ENCODE measurements at places on chromosomes 1 and 21.

DNA sequence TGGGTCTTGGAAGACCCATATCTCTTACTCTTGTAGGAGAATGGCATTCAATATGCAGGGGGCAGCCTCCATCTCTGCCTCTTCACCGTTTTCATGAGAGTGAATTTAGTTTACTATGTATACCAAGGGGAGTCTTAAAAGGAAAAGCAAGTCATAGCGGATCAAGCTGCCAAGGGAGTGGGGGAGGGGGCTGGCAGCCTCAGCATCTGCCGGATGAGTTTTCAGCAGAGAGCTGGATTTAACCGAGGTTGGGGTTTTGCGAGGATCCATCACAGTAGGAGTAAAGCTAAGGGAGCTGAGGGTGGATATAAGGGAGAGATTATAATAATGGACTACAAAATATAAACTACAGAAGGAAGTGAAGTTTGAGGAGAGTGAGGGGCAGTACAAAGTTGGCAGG is 9.9 kb downstream of the CD160 start:
- DNase-seq = no peak

- peak; percentile 78 for DNase-seq
Measured at GRCh38 chr1:201309416-201309815, 26.1 kb downstream of the PKP1 start.

- peak; percentile 78 for DNase-seq
Measured at GRCh38 chr1:180530501-180530900, 28.1 kb upstream of the ACBD6 start.

DNA sequence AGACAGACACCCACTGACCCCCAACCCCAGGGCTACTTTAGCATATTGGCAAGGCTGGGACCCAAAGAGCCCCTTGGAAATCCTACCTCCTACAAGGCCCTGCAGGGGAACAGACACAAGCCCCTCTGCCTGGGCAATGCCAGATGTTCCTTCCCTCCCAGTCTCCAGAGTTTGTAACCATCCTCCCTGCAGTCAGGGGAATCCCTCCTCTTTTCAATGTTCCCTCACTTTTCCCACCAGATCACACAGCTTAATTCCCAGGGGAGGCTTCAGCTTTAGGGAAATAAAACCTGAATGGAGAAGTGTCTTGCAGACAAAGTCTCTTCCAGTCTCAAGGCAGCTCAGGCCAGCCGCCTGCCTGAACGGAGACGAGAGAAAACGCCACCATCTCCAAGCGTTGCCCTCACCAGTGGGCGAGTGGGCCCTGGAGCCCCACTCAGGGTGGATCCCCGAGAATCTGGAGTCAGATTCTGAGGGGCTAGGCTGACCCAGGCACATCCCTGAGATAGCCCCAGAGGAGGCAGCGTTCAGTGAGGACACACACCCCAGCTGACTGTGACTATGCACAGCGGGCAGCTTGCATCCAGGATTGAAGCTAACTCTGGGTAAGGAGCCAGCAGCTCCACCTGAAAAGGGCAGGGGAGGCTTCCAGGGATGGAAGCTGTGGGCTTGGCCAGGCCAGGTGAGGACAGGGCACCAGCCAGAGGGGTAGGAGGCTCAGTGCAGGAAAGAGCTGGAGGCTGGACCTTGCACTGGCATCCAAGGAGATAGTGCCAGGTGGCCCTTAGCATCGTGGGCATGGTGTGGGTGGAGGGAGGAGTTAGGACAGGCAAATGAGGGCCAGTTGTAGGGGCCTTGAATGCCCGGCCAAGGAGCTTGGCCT is 44.0 kb upstream of the ZC3H12A start:
- no peak for DNase-seq

DNA sequence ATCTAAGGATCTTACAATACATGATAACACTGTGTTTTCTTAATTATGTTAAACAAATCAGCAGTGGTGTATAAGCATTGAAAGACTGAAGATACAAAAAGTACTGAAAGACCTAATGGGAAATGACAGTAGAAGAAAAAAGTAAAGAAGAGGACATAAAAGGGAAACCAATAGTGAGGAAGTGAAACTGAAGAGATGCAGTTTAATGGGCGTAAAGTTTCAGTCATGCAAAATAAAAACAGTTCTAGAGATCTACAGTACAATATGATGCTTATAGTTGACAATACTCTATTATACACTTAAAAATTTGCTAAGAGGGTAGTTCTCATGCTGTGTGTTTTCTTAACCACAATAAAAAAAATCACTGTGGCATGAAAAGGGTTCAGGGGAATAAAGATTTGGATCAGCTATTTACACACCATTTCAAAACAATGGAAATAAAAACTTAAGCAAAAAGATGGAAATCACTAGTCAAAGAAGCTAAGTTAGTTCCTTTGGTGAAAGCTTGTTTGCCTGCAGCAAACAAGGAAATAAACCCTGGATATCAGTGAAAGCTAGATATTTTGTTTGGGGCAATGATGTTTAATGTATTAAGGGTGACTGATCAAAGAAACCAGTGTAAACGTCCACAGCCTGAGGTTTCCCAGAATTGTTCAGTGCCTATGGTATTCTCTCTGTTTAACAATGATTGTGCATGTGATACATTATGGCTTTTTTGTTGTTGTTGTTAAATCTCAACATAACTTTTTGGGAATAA is 1160.8 kb upstream of the ADGRL2 start:
- DNase-seq = no peak

GRCh38 chr1:106880226-106880625 is 176.2 kb upstream of the PRMT6 start:
- no peak for DNase-seq

DNA sequence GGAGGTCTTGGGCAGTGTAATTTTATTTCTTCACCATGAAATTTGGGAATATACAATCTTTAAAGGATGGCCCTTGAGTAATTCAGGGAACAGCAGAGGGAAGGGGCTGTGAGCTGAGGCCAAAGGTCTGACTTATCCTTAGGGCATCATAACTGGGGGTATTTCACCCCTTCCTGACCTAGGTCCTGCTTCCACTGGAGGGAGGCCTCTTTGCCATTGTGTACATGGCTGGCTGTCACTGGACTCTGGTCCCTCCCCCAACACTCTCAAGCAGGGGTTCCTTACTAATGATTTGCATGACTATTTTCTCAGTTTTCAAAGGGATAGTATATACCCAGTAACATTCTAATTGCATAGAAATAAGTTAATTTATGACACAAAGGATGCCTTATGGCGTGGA is 7.2 kb upstream of the PSRC1 start:
- no peak for DNase-seq

GRCh38 chr1:5836776-5837440 is 155.3 kb downstream of the NPHP4 start:
- DNase-seq = no peak

DNA sequence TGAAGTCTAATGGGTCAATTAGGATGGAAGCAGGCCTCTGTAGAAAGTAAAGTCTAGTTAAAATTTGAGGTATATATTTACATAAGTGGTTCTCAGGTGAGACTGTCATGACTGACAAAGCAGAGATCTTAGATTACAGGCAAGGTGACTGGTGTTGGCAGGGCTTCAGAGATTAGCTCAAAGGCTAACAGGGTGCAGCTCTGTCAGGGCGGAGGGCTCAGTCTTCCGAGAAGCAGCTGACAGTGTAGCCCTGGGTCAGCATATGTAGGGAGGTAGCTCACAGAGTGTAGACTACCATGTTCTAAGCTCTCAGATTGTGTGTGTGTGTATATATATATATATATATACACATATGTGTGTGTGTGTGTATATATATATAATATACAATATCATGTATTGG is 54.7 kb downstream of the RBM11 start:
- DNase-seq = no peak

GRCh38 chr1:186302381-186302920 is 72.6 kb downstream of the TPR start:
- peak; percentile 32 for DNase-seq

- no peak for DNase-seq
Measured at GRCh38 chr1:19925342-19926070, 2.1 kb upstream of the PLA2G2E start.

GRCh38 chr21:42073145-42074099 is 2.3 kb downstream of the UMODL1 start:
- DNase-seq = no peak

DNA sequence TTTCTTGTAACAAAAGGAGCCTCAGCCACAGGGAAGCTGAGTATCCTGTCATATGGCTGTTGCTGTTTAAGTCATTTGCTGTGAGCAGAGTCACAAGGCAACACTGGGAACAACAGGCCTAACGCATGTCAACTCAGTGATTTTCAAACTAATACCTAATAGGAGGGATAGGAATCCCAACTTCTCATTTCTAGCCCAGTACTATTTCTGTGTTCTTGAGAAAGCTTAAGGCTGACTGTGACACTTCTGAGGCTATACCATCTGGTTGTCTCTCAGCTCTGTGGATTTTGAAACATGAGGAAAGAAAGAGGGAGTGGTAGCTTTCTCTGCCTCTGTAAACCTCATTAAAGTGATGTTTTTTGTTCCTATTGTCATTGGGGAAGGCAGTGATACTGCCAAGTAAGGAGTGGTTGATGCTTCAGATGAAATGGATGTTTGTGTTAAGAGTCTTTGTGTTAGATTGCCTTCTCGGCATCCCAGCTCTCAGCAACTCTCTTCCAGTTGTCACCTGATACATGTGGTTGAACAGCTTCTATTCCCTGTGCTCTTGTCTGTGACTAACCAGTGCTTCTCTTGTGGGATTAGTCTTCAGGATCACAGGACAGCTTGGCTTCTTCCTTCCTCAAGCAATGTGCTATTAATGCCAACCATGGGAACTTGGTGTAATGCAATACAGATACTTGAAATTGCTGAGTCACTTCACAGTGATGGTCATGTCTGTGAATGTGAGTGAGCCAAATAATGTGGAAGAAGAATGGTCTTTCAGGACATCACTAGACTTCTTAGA is 166.8 kb upstream of the IVNS1ABP start:
- DNase-seq = peak; percentile 98

- DNase-seq = peak; percentile 92
Measured at GRCh38 chr1:202615501-202616354, 94.5 kb downstream of the SYT2 start.

GRCh38 chr1:109482791-109483671 is 674 bp upstream of the ATXN7L2 start:
- no peak for DNase-seq

DNA sequence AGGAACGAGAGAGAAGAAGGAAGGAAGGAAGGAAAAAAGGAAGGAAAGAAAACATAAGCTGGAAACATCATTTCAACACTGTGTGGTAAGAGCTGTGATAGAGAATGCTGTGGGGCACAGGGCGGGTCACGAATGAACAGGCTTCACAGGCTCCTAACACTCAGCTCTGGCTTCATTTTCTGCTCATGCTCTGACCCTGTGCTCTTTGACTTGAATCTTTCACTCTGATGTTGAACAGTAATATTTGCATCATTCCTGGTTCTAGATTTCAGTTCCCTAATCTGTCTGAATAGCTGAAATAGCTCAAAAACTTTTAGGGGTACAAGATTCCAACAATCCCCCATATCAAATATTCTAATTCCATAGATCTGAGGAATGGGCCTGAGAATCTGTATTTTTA is 207.3 kb downstream of the LHX8 start:
- DNase-seq = no peak

GRCh38 chr1:40625076-40625475 is 40.4 kb downstream of the RIMS3 start:
- peak; percentile 32 for DNase-seq

DNA sequence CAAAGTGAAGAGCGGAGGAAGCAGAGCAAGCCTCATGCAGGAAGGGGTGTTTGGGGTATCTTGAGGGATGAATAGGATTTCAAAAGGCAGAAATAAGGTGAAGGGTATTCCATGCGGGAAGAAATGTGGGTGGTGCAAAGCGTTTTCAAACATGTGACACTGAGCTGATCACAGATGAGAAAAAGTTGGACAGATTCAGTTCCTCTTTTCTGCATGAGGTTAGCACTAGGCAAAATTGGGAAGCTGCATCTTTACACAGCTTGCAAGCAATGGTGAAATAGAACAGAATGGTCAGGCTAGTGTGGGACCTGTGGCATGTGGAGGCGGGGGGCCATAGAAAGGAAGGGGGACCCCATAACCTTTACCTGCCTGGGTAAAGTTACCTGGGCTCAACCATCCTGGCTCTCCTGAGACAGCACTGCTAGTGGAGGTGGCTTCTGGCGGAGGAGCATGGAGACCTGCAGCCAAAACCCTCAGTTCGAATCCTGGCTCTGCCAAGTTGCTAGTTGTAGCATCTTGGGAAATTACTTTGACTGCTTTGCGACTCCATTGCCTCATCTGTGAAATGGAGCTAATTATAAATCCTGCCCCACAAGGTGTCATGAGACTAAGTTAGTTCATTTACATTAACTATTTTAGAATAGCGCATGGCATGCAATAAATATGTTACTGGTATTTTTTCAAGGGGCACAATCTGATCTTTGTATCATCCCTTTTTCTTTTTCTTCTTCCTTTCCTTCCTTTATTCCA is 16.4 kb downstream of the KCNA10 start:
- DNase-seq = no peak

DNA sequence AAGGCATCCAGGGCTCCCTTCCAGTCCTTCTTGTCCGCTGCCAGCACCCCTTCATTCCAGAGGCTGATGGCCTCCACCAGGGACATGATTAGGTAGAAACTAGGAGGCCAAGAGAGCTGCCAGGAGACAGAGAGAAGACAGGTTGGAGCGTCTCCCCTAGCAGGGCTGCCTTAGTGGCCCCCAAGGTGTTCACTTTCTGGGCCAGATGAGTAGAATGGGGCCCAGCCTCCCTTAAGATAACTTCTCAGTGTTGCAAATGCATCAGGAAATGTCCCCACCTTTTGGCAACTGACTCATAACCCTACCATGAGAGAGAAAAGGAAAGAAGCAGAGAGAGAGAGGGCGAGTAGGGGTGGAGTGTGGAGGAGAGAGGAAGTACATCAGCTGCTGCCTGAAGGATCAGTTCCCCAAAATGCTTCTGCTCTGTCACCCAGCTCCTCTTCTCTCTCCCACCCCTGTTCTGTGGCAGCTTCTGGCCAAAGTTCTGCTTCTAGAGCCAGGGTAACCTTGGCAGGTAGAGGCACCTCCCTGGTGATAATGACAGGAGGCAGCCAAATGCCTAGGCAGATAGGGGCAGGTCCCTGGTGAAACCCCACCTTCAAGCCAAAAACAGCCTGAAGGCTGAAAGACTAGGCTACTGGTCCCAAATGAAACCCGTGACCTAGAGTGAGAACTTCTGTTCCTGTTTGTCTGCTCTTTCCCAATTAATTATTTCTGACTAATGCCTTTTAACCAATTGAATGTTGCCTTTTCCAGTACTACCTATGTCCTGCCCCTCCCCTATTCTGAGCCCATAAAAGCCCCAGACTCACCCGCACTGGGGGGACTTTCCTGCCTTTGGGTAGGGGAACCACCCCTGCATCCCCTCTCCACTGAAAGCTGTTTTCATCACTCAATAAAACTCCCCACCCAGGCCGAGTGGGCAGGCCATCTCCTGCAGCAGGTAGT is at the start of gene NCF2:
Gene NCF2, minus strand, starts transcription at position 216 of the 948 bp plus-strand sequence. Its CDS starts 130 bp downstream, at position 86.
- peak; percentile 41 for DNase-seq

- DNase-seq = no peak
Measured at GRCh38 chr1:174768516-174768915, 231.2 kb upstream of the CACYBP start.
